ENCODE measurements at places on chromosomes 3 and 15.

DNA sequence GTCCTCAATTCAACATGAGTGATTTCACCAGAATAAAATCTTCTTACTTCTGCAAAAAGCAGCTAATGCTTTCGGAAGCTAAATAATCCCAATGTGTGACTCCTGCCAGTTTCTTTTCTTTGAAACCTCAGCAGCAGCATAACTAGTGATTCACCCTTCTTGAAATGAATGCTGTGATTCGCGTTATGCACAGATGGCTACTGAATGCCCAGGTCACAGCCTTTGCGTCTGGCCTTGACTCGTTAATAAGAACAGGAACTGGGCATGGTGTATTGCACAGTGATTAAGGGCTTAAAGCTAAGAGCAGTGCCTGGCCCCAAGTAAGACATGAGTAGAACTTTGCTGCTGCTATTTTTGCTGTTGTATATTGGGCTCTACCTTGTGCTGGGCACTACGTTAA, 19.0 kb downstream of the CGNL1 start:
- no peak for DNase-seq

- no peak for DNase-seq
Measured at GRCh38 chr3:32335365-32336112, 56.1 kb upstream of the CMTM7 start.

GRCh38 chr3:365268-365667, 168.7 kb downstream of the CHL1 start:
- DNase-seq, result no peak

GRCh38 chr15:33584797-33585196, 274.0 kb downstream of the RYR3 start:
- DNase-seq, result no peak

GRCh38 chr3:120506076-120506827, 55.5 kb upstream of the FSTL1 start:
- no peak for DNase-seq

DNA sequence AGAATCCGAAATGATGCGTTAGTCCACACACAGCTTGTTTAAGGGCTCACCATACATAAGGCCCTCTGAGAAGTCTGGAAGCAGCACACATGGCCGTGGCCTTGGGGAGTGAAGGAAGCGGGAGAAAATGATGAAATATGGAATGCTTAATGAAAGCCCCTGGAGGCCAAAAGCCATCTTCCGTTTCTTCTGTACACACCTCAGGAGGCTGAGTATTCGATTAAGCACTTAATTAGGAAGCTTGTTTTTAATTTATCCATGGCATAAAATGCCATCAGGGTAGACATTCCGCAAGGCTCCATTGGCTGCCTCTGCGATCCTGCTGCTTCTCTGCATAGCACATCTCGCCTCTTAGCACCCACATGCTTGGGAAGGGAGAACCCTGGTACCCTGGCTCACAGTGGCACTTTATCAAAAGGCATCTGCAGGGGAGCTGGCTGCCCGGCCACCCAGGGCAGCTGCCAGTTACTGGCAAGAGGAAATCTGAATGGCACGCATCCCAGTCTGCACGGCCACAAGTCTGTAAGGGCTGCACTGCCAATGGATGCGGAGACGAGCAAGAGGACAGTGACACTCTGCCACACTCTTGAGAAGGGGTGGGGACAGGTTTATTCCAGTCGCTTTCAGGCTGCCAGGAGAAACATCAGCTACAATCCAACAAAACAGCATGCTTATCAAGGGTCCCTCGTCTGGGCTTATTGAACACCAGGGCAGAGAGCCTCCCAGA, 356.2 kb downstream of the OCA2 start:
- no peak for DNase-seq

DNA sequence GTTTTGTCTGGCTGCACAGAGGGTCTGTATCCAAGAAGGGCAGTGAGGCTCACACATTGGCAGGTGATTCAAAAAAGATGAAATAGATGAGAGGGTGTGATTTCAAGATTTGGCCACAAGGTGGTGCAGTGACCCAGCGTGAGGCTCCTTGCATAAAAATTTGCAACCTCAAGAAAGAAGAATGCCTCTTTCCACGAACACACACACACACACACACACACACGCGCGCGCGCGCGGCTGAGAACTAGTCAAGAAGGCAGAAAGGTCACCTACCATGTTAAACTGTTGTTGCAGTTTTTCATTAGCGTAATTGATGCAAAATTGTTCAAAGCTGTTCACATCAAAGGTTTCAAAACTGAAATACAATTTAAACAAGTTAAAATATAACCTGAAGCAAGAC, 39.2 kb downstream of the MYO5C start:
- DNase-seq, result peak; percentile 50

- DNase-seq, result peak; percentile 29
Measured at GRCh38 chr15:24772686-24773373, 97.3 kb downstream of the NPAP1 start.

GRCh38 chr3:157081626-157082210, 78.2 kb downstream of the CCNL1 start:
- DNase-seq, result peak; percentile 74

DNA sequence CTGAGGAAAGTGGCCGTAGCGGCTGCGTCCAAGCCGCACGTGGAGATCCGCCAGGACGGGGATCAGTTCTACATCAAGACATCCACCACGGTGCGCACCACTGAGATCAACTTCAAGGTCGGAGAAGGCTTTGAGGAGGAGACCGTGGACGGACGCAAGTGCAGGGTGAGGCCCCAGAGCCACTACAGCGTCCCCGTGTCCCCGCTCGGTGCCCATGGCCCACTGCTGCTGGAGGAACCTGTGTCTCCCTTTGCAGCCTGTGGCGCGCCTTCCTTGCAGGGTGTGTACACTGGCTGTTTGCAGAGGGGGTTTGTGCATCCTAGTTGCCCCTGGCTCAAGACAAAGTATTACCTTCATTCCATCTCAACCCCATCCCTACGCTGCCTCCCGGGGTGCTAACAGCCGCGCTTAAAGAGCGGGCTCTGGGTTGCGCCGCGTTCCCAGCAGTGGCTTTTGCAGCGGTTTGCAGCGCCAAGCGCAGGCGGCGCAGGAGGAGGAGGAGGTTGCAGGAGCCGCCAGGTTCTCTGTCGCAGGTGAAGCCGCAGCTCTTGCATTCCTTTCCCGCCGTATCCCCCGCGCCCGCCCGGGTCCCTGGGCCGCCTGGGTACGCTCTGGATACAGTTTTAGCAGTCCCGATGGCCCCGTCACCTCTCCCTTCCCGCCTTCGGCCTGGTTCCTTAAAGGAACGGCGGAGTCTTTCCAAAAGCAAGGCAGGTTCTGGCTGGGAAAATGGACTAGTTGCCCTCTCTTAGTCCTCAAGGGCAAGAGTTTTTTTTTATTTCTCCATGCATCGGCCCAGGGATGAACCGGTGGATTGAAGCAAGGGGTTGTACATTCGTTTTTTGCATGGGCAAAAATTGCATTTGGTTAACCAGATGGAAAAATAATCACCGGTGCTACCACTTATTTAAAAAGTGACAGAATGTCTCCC, 1.2 kb downstream of the CRABP1 start:
- DNase-seq, result no peak

DNA sequence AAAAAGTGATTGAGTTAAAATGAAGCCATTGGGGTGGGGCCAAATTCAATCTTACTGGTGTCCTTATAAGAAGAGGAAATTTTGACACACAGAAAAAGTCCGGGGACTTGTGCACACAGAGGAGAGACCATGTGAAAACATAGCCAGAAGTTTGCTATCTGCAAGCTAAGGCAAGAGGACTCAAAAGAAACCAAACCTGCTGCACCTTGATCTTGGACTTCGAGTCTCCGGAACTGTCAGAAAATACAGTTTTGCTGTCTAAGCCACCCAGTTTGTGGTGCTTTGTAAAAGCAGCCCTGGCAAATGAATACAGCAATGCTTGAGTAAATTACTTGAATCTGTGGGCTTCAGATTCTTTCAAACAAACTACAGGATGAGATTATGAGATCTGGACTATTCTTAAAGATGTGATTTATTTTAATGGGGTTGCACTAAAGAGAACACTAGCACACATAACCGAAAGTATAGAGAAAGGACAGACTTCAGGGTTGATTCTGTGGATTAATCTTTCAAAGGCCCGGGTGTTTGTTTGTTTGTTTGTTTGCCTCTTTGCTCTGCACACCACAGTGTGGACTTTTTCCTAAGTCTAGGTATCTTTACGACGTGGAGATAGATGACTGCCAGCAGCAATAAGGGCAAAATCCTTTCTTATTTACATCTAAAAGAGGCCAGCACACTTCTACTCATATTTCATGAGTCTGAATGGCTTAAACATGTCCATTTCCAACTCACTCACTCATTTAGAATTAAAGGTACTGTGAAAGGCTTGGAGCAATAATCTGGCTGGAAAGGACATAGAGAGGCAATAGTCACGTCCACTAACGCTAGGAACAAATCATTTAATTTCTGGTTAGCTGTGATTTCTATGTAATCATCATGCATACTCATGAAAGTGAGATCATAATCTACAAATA, 53.9 kb upstream of the SSR3 start:
- DNase-seq, result no peak

DNA sequence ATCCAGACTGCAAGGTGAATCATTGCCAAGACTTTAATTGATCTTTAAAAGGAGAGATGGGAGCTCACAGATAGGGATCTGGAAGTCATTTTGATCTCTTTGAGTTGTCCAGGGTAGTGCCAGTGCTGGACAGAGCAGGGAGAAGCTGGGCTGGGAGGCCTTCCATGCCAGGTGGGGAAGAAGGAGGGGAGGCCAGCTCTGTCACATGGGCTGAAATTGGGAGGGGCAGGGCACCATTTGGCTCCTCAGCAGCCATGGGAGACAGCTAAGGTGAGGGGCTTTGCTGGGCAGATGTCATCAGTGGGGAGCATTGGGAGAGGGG, 23.4 kb downstream of the SMAD6 start:
- DNase-seq, result no peak

GRCh38 chr3:104523136-104523535, 843.6 kb upstream of the ALCAM start:
- DNase-seq, result no peak

DNA sequence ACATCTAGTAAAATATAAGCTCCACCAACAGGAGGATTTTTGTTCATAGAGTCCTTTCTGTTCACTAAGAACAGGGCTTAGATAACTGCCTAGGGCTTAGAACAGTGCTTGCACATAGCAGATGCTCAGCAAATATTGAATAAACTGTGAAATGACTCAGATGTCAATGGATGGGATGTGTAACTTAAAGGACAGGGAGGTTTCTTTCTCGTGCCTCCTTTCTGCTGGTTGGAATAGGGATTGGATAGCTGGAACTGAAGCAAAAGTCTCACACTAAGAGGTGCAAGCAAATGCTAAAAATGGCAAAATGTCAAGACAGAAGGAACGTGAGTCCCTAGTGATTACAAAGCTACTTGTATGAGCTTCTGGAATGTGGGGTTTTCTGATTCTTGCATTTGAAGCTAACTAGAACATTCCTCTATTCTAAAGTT, 392.8 kb upstream of the WNT5A start:
- DNase-seq, result no peak

DNA sequence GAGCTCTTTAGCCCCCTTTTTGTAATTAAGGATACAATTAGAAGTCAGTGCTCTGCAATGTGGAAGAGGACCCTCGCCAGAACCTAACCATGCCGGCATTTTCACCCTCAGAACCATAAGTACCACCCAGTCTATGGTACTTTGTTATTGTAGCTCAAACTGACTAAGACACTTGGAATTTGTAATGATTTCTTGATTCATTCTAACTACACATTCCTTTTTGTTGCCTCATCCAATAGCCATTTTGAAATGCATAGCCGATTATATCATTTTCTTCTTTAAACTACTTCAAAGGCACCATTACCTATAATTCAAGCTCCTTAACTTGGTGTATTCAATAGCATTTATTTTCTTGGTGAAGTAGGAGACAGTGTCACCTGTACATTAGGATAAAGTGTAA, 61.4 kb downstream of the GLB1 start:
- no peak for DNase-seq

GRCh38 chr3:33798113-33798417, 365 bp upstream of the PDCD6IP start:
- no peak for DNase-seq

GRCh38 chr3:80190051-80190450, 422.3 kb upstream of the ROBO1 start:
- DNase-seq, result no peak

Data from stimulated activated CD8-positive, alpha-beta memory T cell treated with anti-CD3 and anti-CD28 coated beads, Interleukin-2, amount 100 ng/mL, for 1 hour (primary cell).